Omental fat pad (tissue), 4 donors: ENCODE measurements at places on chromosomes 4 and X. TPM values are rescaled to one million over a fixed set of nuclear protein-coding genes. Genes with fewer than 3 reads are reported as not detected.

Gene DGAT2L6
- total RNA-seq, result not detected

Gene IL3RA
- 38.3 TPM for total RNA-seq

Gene CXCL11
- total RNA-seq, result 1.6 TPM

Gene PALLD
- total RNA-seq, result 79.7 TPM

Gene GATA1
- total RNA-seq, result not detected

Gene TMEM185A
- total RNA-seq, result 10.3 TPM

Gene ARMCX1
- total RNA-seq, result 32.9 TPM

Gene MAGEE1
- 0.94 TPM for total RNA-seq

Gene SRPX
- 405 TPM for total RNA-seq

Gene CT45A1
- not detected for total RNA-seq

Gene PPARGC1A
- total RNA-seq, result 7.2 TPM

Gene FAT4
- total RNA-seq, result 44.8 TPM

Gene SMARCA1
- total RNA-seq, result 26.4 TPM

Gene CXCL6
- total RNA-seq, result 15.8 TPM

Gene PABPC5
- total RNA-seq, result 0.60 TPM

Gene ITGB1BP2
- total RNA-seq, result 5.4 TPM

Gene TLR1
- total RNA-seq, result 32.3 TPM
